T-cell (primary cell): ENCODE measurements at places on chromosomes 11 and 22. TPM values are rescaled to one million over a fixed set of nuclear protein-coding genes. Genes with fewer than 3 reads are reported as not detected.

- DNase-seq = no peak
Measured at GRCh38 chr22:17982572-17983141, 41.7 kb downstream of the MICAL3 start.

Gene OR4C11
- not detected for total RNA-seq

DNA sequence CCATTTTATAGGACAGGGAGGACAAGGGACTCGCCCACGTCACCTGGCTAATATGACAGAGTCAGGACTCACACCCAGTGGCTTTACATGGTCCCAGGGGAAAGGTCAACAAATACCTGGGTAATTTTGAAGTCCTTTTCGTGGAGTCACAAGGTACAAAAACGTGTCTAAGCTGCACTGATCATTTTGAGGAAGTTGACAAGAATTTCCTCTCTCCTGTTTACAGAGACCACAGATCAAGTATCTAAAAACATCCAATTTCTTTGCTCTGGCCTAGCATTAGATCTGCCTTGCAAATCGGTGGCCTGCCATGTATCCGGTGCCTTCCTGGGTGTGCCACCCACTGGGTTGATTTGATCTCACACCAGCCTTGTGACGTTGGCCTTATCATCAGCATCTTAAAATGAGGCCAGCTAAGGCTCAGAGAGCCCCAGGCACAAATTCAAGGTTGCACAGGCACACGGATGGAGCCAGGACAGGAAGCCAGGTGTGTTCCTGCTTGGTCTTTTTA is 17.6 kb downstream of the GDPD5 start:
- peak; percentile 77 for DNase-seq

Gene MUC2
- total RNA-seq = not detected

GRCh38 chr11:134278356-134278755 is 2.2 kb downstream of the GLB1L3 start:
- DNase-seq = no peak

GRCh38 chr11:64204464-64204989 is 2.0 kb upstream of the FERMT3 start:
- peak; percentile 87 for DNase-seq

- no peak for DNase-seq
Measured at GRCh38 chr11:15217416-15217815, 102.7 kb downstream of the INSC start.

Gene DLG2
- total RNA-seq = 2.3 TPM

GRCh38 chr11:30855383-30856006 is 269.3 kb upstream of the MPPED2 start:
- DNase-seq = no peak

DNA sequence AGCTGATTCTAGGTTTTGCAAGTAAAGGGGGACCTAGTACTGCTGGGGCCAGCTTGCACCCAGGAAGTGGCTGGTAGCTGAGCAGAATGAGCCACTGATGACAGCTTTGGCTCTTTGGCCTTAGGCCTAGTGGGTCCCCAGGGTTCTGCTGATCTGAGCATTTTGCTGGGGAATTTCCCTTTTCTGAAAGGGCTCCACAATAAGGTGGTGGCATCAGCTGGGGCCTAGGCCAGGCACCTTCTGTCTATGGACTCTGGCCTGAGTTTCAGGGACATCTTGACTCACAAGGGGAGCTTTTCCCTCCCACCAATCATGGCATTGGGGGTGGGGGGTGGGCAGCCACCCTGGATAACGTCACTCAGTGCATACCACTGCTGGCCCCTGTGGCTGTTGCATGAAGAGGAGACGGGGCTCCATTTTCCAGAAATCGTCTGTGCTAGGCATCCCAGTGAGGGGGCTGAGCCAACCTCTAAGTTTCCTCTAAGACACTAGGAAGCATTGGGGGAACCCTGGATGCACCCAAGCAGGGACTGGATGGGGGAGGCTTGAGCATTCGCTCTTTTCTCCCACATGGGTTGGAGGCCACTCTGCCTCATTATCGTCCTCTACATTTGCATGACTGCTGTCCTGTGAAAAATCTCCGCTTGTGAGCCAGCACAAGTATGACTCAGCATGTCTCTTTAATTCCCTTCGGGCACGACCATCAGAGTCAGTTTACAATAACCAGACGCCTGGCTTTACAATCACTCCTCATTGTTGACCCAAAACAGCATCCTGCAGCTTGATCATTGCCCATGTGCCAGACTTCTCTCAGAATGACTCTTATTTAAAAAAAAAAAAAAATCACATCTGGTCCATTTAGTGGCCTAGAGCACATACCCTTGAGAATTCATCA is 145.0 kb upstream of the THY1 start:
- no peak for DNase-seq

- DNase-seq = no peak
Measured at GRCh38 chr11:57353446-57353845, 15.3 kb downstream of the P2RX3 start.

- no peak for DNase-seq
Measured at GRCh38 chr11:94060401-94060800, 39.2 kb downstream of the HEPHL1 start.

GRCh38 chr22:24772493-24773220 is 1.9 kb downstream of the PIWIL3 start:
- DNase-seq = no peak

Gene THY1
- not detected for total RNA-seq

DNA sequence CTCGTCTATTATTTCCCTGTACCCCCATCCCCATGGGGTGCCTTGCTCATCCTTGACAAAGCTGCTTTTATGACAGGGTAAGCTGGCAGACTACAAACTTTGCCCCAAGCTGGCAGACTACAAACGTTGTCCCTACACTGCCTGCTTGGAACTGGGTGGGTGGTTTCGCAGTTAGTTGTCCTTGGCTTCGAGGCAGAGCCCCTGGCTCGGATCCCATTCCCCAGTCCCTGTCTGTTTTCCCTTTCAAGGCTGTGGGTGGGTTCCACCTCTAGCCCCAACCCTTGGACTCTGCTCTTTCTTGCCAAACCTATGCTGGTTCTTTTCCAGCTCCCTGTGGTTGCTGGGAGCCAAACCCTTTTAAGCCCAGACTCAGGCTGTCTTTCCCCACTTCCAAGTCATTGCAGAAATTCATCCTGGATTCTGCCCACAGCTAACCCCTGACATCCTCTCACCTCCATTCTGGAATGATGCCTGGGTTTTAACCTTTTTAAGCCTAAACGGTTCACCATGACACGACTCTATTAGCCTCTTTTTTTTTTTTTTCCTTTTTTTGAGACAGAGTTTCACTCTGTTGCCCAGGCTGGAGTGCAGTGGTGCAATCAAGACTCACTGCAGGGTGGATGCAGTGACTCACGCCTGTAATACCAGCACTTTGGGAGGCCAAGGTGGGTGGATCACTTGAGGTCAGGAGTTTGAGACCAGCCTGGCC is 9.2 kb upstream of the RBM14 start:
- no peak for DNase-seq

Gene ARHGAP8
- 1.1 TPM for total RNA-seq

- no peak for DNase-seq
Measured at GRCh38 chr11:134120143-134120850, 51.4 kb downstream of the JAM3 start.

DNA sequence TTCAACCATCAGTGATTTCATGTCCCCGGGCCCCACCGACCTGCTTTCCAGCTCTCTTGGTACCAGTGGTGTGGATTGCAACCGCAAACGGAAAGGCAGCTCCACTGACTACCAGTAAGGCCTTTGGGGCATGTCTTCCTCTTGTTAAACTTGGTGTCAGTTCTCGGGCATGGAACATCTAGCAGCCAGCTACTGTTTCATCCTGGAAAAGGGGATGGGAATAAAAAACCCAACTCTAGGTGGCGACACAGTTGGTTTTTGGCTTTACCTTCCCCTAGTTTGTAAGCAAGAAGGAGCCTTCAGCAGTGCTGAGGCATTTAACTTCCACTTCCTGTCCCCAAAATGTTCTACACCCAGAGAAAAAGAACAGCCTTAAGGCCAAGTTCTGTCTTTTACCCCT is 76.7 kb downstream of the BMAL1 start:
- DNase-seq = no peak

DNA sequence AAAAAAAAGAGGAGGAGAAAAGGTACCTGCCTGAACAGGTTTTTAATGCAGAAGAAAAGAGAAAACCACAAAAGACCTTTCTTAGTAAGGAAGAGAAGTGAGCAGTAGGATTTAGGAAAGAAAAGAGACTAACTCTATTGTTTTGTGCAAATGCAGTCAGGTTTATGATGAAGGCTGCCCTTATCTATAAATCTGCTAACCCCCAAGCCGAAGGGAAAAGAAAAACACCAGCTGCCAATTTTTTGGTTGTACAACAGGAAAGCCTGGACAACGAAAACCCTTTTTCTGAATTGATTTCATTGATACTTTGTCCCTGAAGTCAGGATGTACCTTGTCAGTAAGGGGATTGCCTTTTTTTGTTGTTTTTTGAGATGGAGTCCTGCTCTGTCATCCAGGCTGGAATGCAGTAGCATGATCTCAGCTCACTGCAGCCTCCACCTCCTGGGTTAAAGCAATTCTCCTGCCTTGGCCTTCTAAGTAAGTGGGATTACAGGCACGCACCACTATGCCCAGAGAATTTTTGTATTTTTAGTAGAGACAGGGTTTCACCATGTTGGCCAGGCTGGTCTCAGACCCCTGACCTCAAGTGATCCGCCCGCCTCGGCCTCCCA is 21.2 kb downstream of the POLD4 start:
- no peak for DNase-seq
